Erythroblast (primary cell): ENCODE measurements at places on chromosomes 12 and 14.

DNA sequence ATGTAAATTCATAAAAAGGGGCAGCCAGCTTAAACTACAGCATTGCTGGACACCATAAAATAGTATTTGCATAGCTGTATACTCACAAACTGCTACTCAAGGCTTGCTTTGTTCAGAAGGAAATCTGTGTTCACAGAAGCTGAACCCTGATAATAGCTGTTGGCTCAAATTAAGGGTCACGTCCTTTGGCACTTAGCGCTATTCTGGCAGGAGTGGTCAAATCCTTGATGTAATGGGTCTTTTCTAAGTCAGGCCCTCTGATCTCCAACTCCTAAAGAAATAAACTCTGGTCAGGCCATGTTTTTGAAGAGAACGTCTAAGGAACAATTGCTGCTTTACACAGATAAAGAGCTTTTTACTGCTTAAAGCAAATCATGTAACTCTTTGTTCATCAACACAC lies 12.8 kb upstream of the PSMA6 start:
- no peak for DNase-seq

GRCh38 chr12:99498756-99499155 lies 148.8 kb upstream of the GARIN6 start:
- no peak for DNase-seq

GRCh38 chr14:27384124-27384523 lies 786.3 kb upstream of the NOVA1 start:
- DNase-seq: no peak

GRCh38 chr12:105110851-105111250 lies 3.3 kb downstream of the WASHC4 start:
- DNase-seq: no peak

DNA sequence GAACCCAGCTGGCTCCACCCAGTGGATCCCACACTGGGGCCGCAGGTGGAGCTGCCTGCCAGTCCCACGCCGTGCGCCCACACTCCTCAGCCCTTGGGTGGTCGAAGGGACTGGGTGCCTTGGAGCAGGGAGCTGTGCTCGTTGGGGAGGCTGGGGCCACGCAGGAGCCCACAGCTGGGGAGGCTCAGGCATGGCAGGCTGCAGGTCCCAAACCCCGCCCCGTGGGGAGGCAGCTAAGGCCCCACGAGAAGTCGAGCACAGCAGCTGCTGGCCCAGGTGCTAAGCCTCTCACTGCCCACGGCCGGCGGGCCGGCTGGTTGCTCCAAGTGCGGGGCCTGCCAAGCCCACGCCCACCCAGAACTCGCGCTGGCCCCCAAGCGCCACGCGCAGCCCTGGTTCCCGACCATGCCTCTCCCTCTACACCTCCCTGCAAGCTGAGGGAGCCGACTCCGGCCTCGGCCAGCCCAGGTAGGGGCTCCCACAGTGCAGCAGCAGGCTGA lies 56.2 kb downstream of the ANO2 start:
- DNase-seq: no peak

DNA sequence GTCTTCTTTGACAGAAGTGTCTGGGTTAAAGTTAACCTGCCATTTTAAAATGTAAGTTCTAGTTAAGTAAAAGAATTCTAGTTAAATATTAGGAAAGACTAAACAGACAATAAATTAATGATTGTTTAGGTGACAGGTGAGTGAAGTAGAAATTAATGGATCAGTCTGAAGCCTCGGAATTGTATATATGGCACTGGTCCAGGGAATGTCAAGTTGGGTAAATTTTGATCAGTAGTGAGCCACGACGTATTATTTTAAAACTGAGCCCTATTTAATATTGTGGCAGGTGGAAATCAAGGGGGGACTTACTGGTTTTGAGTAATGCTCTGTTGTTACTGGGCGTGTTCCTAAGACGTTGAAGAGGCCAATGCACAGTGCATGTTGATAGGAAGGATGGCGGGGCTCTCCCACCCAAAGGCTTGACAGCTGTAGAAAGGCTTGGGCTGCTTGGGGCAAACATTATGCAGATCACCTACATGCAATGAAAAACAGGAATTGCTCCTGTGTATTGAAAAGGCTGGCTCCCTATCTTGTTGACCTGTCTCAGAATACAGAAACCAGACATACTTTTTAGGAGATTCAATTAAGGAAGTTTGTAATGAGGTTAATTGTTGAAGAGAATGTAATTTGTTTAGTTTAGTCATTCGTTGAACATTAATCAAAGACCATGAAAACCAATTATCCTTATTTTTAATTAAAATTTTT lies 5.9 kb upstream of the PPFIBP1 start:
- DNase-seq: no peak

- no peak for DNase-seq
These were observed 45.3 kb downstream of the WASHC3 start for GRCh38 chr12:102016472-102016871.

- no peak for DNase-seq
These were observed 64.1 kb downstream of the TMEM132D start for GRCh38 chr12:129839679-129840078.

DNA sequence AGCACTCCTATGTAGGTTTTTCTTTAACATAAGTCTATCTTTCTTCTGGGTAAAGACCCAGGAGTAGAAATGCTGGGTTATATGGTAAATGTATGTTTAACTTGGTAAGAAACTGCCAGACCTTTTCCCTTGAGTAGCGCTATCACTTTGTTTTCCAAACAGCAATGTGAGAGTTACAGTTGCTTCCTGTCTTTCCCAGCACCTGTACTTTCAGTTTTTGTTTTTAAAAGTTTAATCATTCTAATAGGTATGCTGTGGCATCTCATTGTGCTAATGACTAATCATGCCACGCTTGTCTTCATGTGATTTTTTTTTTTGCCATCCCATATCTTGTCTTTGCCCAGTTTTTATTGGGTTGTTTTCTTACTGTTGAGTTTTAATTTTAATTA lies 28.1 kb downstream of the GIT2 start:
- DNase-seq: no peak

GRCh38 chr14:100256339-100256895 lies 17.5 kb downstream of the YY1 start:
- no peak for DNase-seq

GRCh38 chr12:94336211-94336925 lies 123.3 kb downstream of the CEP83 start:
- DNase-seq: no peak
